NCI-H1092 (cell line): ENCODE measurements at places on chromosomes 4 and X.

DNA sequence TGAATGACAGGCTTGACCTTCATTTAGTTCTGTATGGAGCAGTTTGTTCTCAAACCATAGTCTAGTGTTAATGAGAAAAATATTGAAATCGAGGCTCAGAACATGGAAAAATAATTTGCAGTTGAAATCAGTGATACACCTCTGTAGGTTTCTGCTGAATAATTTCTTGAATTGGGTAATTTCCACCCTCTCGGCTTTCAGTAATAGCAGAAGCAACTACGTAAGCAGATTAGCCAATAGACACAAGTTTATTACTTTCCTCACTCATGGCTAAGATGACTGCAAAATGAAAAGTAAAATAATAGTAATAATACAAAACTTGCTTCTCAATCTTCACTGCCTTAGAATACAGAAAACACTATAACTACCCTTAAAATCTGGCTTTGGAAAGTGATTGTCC, 46.0 kb downstream of the USP38 start:
- DNase-seq = no peak

DNA sequence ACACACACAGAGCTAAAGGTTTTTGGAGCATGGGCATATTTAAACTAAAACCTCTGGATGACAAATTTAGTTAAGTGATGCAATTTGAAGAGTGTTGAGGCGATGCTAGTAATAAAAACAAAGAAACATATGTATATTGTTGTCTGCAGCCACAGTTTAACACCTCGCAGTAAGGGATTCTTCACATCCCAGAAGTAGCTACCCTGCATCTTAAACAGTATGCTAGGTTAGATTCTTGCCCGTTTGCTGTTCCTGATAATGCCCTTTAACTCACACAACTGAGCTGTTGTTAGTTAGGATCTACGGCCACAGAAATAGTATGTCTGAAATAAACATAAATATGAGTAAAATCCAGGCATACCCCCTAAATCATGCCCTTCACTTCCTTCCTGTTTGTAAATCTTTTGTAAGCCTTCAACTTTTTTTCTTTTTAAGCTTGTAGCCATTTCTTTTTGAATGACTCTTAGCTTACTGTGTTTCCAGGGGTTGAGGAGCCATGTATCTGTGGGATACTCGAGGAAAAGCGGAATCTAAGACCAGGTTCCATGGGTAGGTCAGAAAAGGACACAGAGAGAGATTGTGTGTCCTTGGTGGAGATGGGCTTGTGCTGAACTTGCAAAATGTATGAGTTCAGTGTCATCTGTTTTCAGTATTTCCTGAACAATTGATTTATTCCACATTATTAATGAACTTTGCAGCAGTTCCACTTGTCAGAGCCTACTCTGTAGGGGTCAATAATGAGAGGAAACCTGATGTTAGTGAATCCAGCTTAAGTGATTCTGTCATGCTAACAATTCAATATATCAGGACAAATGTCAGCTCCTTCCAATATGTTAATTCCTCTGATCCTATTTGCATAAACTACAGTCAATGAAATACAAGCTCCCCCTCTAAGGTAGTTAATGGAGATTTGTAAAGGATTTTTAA, 349.6 kb downstream of the GPAT3 start:
- no peak for DNase-seq

DNA sequence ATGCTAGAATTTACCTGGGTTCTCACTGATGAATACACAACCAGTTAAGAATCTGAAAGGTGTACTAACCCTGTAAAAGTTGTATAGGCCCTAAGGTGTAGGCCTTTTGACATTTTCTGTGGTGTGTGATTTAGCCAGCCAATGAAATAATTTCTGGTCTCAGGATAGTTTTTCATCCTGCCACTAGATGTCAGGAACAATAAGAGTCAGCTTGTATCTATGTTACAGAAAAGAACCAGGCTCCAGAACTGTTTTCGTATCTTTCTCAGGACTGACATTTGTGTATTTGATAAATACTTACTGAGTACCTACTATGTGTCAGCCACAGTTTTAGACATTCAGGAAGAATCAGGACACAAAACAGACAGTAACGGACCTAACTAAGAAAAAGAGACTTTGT, 673.6 kb upstream of the TENM3 start:
- peak; percentile 17 for DNase-seq

DNA sequence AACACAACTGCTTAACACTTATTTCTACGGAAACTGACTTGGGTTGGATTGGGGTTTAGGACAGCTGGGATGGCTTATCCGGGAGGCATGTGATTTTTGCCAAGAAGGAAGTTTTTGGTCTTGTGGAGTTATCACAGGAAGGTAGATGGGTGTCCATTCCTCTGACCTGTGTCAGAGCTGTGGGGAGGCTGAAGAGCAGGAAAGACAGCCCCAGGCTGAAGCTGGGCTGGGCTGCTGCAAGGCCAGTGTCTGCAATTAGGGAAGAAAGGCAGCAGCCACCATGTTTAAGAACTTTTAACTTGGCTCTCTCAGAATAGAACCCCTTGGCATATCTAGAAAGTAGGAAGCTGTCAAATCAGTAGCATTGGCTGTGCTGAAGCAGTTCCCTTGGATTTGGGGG, 42.3 kb downstream of the CCNG2 start:
- no peak for DNase-seq

DNA sequence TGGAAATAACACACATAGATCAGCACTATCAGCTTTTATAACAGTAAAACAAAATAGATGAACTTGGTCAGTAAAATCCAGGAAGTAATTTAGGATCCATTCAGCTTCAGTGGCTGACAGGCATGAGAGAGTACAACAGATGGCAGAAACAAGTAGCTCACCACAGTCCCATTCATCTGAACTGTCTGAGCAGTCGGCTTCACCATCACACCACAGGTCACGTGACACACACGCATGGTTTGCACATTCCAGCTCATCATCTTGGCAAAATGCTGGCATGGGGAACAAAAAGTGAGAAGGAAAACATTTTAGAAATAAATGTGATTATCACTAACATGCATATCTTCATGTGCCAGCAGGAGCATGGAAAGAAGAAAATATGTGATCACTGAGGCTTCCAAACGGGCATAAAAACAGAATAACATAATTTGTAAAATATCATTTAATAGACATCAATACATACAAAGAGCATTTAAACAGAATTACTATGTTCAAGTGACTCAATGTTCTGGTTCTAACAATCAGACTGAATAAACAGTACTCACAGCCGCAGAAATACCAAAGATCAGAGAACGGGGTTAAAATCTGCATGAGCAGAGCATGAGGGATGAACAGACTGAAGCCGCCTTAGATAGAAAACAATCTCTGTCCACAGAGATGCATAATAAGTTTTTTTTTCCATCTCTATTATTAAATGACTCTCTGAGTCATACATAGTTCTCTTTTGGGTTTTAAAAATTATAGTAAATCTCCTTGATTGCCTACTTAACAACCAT, 158.1 kb downstream of the ATP10D start:
- DNase-seq = no peak

- no peak for DNase-seq
These were observed 36.3 kb downstream of the RLIM start for GRCh38 chrX:74578137-74578536.

DNA sequence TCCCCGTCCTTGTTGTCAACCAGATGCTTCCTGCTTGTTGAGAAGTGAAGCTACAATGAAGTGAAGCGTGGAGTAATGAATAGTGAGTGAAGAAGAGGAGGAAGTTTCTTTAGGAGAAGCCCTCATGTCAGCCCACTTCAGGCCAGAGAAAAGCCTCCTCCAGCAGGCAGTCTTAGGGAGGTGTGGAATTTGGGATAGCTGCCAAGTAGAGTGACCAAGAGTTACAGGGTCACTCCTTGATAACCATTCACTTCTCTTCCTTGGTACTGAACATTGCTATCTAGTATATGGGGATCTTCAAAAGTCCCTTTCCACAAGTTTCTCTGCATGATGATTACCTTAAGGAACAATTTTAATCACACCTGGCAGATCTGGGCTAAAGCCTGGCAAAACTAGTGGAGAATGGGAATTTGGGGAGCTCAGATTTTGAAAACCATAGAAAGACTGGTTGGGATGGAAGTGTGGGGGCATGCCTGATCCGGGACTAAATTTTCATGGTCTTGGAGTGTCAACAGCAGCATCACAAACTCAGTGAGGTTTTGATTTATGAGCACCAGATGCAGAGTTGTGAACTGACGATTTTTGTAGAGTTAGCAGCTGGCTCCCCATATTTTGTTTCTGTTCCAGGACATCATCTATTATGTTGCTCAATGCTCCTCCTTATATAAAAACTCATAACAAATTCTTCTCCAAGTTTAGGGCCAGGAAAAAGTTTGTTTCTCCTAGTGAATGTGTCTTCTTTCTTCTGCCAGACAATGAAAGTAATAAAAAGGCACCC, 53.1 kb downstream of the IGSF1 start:
- no peak for DNase-seq

DNA sequence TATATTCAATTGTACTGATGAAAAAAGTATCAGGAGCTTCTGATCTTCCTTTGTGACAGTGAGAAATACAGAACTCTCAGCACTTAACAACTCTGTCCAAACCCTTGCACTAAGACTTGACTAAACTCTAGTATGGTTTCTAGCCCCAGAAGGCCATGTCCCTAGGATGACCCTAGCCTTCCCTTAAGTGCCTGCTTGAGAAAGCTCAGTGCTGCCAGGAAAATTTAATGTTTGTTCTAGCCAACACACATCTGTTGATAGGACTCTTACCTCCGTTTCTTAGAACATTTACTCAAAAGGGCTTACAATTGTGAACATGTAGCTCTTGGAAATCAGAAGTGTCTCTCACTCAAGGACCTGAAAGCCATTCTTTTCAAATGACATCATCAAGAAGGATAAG, 1055.2 kb upstream of the FTHL17 start:
- DNase-seq = no peak

- no peak for DNase-seq
These were observed 24.0 kb upstream of the DSPP start for GRCh38 chr4:87584222-87584908.

- no peak for DNase-seq
These were observed 154.7 kb upstream of the STX18 start for GRCh38 chr4:4696530-4696929.

DNA sequence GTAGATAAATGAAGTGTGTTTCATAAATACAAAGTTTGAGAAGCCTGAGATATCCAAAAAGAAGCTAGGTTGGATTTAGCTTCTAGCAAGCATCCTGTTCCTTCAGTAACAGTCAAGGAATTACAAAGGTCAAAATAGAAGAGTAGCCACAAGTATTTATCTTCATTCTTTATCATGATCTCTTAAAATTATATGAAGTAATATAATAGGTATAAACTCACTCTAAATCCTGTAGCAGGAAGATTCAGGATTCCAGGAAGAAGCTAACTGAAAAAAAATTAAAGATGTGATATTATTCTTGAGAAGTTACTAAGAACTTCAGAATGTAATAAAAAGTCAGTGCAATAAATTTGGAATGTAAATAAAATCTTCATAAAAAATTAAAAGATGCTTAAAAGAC, 31.1 kb upstream of the RXFP1 start:
- no peak for DNase-seq

GRCh38 chr4:148434075-148434773, 8.0 kb downstream of the NR3C2 start:
- no peak for DNase-seq

DNA sequence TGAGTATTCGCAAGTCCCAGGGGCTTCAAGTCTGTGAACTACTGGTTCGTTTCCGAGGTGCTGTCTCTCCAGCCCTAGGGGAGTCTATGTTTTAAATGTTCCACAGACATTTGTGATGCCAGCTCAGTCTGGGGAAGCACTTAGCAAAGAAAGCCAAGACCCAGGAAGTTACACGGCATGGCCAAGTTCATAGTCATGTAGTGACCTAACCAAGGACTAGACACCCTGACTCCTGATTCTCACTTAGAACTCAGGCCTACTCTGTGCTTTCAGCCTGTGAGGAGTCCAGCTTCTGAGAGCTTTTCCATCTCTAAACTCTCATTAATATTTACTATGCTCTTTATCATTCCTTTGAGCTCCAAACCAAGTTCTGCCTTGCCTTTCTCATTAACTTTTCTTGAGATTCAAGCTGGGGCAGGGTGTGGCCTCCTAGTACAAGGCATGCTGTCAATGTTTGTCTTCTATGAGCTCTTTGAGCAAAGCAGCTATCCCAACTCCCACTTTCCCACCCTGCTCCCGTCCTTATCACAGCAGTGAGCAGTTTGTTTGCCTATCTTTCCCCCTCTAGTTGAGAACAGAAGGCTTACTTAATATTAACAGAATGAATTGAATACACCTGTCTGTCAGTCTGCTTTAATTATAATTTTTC, 105.4 kb upstream of the FAM9C start:
- no peak for DNase-seq

DNA sequence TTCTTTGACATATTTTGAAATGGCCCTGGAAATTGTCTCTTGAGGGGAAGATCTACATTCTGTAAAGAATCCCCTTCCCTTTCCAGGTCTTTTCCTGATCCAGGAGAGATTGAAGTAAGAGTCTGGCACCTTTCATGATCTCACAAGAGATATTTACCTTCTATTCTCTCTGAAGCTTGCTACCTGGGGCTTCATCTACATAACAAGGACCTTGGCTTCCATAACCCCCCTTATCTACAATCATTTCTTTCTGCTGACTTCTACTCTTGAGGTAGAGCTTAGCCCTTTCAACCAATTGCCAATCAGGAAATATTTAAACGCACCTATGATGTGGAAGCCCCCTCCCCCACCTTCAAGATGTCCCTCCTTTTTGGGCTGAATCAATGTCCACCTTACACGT, 383.7 kb upstream of the MAGEB18 start:
- DNase-seq = no peak

- peak; percentile 93 for DNase-seq
These were observed 8.0 kb downstream of the TBC1D14 start for GRCh38 chr4:6917461-6918271.

DNA sequence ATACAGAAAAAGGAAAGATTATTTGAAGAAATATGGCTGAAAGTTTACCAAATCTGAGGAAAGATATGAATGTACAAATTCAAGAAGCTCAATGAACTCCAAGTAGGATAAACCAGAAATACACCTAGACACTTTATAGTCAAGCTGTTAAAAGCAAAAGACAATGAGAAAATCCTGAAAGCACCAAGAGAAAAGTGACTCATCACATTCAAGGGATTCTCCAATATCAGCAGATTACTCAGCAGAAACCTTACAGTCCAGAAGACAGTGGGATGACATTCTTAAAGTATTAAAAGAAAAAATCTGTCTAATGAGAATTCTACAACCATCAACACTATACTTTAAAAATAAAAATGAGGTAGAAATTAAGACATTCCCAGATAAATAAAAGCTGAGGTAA, 223.8 kb upstream of the ZCCHC13 start:
- no peak for DNase-seq

DNA sequence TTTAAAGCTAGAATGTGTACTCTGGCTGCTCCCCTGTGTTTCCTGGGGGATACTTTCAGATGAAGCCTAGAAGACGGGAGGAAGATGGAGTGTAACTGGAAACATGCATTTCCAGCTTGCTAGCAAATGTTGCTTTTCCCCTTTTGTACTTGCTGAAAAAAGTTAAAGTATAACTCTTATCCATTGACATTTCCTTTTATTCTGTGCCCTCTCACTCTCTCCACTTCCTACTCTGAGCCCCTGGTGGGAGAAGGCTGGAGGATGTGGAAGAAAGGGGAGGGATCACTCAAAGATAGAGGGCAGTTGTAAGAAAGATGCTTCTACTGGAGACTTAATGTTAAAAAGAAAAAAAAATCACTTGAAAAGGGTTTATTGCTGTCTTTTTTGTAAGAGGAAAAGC, 396.5 kb downstream of the DTHD1 start:
- DNase-seq = no peak

GRCh38 chr4:161577579-161578301, 586.1 kb downstream of the FSTL5 start:
- DNase-seq = no peak
